ENCODE measurements at places on chromosomes 6 and 20.

GRCh38 chr20:17543531-17544131, 12.5 kb upstream of the BFSP1 start:
- no peak for DNase-seq

DNA sequence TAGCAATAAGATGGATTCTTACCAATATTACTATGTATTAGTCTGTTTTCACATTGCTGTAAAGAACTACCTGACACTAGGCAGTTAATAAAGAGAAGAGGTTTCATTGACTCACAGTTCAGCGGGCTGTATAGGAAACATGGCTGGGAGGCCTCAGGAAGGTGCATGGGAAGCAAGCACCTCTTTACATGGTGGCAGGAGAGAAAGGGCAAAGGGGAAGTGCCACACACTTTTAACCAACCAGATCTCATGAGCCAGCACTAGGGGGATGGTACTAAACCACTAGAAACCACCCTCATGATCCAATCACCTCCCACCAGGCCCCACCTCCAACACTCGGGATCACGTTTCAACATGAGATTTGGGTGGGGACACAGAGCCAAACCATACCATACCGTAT, 40.7 kb upstream of the CCDC167 start:
- no peak for DNase-seq

- DNase-seq = no peak
These were observed 28.4 kb downstream of the SYNDIG1 start for GRCh38 chr20:24497851-24498250.

- no peak for DNase-seq
These were observed 57.8 kb downstream of the FOXA2 start for GRCh38 chr20:22526512-22527012.

GRCh38 chr6:43904311-43905123, 134.5 kb downstream of the VEGFA start:
- DNase-seq = no peak
